NCI-H187 treated with DMSO at 0.1 percent for 48 hours (cell line): ENCODE measurements at places on chromosomes 12 and 14.

DNA sequence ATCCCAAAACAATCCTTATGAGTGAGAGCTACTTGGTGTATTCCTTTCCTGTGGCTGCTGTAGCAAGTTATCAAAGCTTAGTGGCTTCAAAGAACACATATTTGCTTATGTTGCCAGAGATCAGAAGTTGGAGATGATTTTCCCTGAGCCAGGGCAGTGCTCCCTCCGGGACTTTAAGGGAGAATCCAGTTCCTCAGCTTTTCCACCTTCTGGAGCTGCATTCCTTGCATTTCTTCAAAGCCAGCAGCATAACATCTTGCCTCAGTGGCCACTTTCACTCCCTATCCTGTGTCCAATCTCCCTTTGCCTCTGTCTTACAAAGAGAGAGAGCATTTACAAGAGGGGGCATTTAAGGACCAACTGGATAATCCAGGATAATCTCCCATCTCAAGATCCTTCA, 33.7 kb downstream of the P2RX7 start:
- DNase-seq, result no peak

DNA sequence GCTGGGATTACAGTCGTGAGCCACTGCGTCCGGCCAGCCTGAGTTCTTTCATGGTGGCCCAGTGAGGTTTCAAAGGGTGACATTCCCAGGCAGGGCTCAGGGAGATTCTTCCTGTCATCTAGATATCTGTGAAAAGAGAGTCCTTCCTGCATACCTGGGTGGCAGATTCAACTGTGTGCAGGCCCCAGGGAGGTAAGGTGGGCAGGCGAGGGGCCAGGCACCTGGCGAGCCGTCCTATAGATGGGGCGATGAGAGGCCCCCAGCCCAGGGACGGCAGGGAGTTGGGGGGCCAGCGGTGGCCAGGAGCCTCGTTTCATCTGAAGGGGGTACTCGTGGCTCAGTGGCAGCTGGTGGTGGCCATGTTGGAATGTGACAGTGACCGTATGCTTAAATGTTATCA, 7.1 kb upstream of the EP400 start:
- no peak for DNase-seq

GRCh38 chr12:98182821-98183220, 332.6 kb upstream of the TMPO start:
- DNase-seq, result no peak

- DNase-seq, result no peak
Observed at GRCh38 chr14:57833323-57833722, 32.6 kb downstream of the SLC35F4 start.

GRCh38 chr12:57726151-57726883, 12.2 kb downstream of the AGAP2 start:
- peak; percentile 39 for DNase-seq

DNA sequence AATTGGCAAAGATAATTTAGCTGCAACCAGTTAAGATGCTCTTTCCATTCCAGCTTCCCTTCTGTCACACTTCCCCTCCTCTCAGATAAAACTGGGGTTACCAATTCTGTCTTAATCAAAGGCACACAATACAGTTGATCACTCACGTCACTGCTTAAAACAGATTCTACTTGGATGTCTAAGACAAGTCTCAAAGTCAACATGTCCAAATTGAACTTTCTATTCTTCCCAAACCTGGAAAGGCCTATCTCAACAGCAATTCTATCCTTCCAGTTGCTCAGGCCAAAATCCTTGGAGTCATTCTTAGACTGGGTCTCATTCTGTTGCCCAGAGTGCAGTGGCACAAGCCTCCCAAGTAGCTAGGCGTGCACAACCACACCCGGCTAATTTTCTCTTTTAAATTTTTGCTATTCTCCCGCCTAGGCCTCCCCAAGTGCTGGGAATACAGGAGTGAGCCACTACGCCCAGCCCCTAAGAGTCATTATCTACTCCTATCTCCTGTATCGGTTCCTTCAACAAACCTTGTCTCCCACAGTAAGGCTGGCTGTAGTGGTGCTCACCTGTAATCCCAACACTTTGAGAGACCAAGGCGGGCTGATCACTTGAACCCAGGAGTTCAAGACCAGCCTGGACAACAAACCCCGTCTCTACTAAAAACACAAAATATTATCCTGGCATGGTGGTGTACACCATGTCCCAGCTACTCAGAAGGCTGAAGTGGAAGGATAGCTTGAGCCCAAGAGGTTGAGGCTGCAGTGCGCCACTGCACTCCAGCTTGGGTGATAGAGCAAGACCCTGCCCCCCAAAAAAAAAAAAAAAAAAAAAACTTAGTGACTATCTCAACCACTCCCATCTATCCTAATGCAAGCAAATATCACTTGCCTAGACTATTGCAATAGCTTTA, 4.7 kb downstream of the RPS29 start:
- DNase-seq, result no peak

DNA sequence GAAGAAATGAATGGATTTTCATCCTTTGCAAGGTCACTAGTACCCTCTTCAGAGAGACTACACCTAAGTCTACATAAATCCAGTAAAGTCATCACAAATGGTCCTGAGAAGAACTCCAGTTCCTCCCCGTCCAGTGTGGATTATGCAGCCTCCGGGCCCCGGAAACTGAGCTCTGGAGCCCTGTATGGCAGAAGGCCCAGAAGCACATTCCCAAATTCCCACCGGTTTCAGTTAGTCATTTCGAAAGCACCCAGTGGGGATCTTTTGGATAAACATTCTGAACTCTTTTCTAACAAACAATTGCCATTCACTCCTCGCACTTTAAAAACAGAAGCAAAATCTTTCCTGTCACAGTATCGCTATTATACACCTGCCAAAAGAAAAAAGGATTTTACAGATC, 40.8 kb downstream of the SPATA7 start:
- DNase-seq, result no peak

GRCh38 chr12:80293347-80293746, 150.7 kb upstream of the PTPRQ start:
- no peak for DNase-seq

GRCh38 chr14:92984896-92985295, 61.9 kb downstream of the CHGA start:
- DNase-seq, result no peak

- DNase-seq, result no peak
Observed at GRCh38 chr12:89157413-89157812, 194.9 kb downstream of the DUSP6 start.

- DNase-seq, result no peak
Observed at GRCh38 chr12:45348311-45348710, 132.4 kb downstream of the ANO6 start.

GRCh38 chr12:122422730-122423257, 325 bp upstream of the CLIP1 start:
- DNase-seq, result no peak
